ENCODE measurements at places on chromosomes 3 and 15.

DNA sequence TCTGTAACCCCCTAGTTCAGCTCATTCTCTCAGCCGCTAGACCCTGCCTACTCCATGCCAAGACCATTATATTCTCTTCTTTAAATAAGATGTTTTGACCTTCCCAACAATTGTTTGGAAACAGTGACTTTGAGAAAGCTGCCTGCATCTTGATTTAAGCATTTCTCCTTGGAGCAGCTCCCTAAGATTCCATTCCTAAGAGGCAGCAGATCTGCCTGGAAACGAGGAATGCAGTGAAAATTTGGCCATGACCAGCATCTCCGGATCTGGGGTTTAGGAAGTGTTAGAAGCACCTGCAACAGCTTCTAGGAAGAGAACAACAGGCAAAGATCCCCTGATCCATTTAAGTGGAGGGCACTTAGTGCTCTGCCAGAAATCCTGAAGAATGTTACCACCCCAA is 235.7 kb downstream of the NTRK3 start:
- no peak for DNase-seq

- DNase-seq: no peak
Observed at GRCh38 chr3:43183456-43183855, 77.6 kb upstream of the POMGNT2 start.

DNA sequence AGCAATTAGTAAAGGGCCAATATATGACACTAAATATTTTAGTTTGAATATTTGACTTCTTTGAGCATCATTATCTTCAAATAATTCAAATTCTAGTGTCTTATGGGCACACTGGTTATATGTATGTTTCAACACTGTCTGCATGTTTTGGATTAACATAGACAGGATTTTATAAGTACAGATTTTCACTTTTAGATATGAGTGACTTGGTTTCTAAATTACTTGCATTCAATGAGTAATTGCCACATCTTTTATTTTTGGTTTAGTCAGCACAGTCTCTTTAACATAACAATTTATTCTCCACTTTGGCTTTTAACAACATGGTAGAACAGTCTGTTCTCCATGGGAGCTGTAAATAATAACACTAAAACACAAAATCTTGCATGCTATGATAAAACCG is 674.8 kb downstream of the TBL1XR1 start:
- no peak for DNase-seq

GRCh38 chr3:31851278-31851677 is 129.8 kb downstream of the OSBPL10 start:
- no peak for DNase-seq

DNA sequence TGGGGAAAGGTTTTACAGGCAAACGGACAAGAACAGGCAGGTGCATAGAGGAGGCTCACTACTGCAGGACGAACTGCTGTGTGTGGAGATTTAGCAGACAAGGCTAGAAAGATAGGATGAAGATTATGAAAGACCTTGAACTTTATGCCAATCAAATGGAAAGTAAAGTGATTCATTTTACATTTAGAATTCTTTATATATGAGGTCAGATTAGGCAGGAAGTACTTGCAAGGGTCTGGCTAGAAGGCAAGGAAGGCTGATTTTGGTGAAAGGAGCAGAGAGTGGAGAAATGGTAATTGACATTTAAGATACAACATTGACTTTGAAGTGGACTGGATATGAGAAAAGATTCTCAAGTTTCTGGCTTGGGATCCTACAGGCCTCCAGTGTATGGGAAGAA is 33.6 kb downstream of the PLSCR4 start:
- DNase-seq: no peak

GRCh38 chr3:146529021-146529420 is 15.4 kb downstream of the PLSCR1 start:
- DNase-seq: no peak

DNA sequence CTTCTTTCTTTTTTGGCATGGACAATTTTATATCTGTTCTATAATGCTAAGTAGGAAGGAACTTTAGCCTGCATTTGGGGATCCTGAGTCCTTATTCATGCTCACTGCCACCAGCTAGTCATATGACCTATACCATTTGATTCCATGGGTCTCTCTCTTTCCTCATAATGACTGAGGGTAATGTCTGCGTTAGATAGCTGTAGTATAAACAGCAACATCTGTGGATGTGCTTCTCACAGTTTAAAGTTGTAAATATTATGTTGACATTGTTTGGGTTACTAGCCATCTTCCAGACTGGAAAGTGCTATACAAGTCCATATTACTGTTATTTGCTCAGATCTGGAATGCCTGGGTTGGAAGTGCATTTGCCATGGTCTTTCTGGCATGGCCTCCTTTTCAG is 274.9 kb upstream of the SEMA6D start:
- DNase-seq: no peak

DNA sequence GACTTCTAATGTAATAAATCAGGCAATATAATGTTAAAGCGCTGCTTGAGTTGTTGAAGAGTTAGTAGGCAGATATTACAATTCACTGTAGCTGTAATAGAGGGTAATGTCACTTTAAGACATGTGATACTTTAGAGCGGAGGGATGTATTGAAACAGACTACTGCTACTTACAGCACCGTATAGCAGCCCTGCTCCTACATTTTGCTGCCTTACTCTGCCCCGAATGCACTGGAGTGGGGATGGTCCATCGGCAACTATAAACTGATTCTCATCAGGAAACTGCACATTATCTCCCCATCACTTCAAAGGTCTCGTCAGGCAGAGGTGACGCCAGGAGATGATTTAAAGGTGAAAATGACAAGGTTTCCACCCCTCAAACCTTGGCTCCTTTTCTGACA is 349.7 kb upstream of the SUCLG2 start:
- no peak for DNase-seq

DNA sequence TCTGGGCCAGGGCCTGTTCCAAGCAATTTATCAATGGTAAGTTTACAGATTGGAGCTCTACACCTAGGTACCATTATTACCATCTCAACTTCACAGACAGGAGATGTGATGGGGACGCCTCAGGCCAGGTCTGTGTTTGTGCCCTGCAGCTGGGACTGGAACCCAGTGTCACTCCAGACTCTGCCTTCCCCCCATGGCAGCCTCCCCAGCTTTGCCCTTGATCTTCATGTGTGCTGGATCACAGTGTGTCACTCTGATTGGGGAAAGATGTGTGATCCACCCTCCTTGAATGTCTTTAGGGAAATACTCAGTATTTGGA is 59.6 kb downstream of the MGLL start:
- no peak for DNase-seq

DNA sequence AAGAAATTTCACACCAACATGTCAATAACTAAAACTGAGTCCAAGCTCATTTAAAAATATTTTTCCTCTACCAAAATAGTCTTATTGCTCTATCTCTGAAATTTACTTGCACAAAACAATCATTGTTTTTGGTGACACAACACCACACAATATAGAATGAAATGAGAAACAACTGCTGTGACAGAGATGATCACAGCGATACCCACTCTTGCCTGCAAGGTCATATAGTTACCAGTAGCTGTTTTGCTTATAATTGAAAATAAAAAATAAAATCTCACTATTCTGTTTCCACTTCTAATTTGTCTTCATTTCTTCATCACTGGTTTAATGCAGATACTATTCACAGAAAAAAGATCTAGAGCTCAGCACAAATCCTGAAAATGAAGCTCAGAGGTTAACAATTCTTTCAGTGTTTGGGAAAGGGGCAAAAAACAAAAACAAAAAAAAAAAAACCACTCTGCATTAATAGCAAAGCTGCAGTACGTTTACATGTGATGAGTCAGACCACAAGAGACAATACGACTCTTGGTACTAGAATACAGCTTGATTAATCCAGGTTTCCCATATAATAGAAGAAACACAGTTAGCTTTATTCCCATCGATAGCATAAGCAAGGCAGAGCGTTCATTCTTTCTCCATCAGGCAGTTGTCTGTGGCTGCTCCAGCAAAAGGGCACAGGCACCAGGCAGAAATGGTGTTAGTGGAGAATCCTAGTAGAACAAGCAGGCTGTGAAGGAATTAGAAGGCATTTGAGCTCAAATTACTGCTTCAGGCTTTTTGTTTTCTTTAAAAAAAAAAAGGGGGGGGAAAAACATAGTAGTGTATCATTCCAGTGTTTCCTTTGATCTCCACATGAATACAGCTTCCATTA is 773 bp downstream of the ANKRD28 start:
- DNase-seq: no peak
